Right hindlimb (tissue), 1 donor: ENCODE measurements at places on chromosomes 13 and 19.

- DNase-seq = no peak
Observed at GRCh38 chr13:20363603-20364002, 131.5 kb upstream of the GJB6 start.

- no peak for DNase-seq
Observed at GRCh38 chr13:79647533-79647932, 166.6 kb downstream of the NDFIP2 start.

- DNase-seq = no peak
Observed at GRCh38 chr13:66314911-66315310, 915.2 kb downstream of the PCDH9 start.

DNA sequence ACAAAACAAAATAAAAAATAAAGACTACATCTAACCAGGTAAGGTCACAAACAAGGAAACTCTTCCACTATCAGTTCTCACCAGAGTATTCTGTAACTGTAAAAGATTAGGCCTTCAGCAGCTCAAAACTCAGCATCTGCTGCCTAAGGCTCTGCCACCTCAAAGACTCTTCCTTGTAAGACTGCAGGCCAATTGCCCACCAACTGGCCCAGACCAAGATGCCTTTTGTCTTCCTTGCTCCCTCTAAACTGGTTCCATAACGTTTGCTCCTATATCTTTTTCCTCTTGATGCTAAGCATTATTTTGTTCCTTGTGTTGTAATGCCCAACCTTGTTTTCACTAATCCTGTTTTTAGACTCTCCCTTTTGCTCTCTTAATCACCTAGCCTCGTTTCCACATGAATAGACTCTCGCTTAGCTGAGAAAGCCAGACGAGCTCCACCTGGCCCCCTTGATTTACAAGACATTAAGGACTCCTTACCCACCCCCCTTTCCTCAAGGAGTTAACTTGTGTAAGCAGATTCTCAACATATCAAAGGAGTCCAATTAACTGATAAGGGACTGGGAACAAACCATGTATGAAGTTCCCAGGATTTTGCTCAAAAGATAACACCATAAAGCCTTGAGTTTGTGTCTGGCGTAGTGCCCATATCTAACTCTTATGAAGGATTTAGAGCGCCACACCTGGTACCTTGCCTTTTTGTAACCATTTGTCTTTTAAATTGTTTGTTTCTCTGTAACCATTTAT is 1.5 kb downstream of the ZNF814 start:
- DNase-seq = no peak

- no peak for DNase-seq
Observed at GRCh38 chr13:90709319-90709718, 638.2 kb upstream of the MIR17HG start.

- no peak for DNase-seq
Observed at GRCh38 chr13:75312884-75313520, 169.0 kb downstream of the TBC1D4 start.

DNA sequence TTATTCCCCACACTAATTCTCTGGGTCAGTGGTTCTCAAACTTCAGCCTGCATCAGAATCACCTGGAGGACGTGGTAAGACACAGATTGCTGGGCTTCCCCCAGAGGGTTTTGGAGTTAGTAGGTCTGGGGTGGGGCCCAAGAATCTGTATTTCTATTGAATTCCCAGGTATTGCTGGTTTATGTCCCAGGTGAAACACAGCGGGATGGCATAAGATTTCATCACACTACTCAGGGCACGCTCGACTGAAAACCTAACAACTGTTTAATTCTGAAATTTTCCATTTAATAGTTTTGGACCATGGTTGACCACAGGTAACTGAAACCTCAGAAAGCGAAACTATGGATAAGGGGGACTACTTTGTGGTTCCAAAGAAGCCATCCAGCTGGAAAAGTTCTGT is 6.5 kb downstream of the MLNR start:
- DNase-seq = no peak

GRCh38 chr19:41927497-41928192 is 604 bp downstream of the ERFL start:
- no peak for DNase-seq

DNA sequence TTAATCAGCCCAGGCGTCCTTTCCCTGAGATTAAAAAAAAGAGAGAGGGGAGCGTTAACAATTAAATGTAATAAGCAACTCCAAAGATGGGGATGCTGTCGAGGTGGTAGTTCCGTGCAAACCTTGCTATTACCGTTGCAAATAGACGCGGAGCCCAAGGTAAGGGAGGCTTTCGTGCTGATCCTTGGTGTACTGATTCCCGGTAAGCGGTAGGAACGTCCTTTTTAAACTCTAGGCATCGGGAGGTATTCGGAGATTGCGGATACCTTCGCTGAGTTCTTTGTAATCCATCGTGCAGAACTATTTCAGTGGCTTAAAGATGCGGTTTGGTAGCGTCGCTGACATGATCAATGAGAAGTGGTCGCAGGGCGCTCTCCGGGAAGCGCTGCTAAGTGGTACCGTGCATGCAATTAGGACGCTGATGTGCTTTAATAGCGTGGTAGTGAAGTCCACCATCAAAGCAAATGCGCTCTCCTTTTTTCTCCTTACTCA is 3.1 kb downstream of the SLITRK5 start:
- no peak for DNase-seq

DNA sequence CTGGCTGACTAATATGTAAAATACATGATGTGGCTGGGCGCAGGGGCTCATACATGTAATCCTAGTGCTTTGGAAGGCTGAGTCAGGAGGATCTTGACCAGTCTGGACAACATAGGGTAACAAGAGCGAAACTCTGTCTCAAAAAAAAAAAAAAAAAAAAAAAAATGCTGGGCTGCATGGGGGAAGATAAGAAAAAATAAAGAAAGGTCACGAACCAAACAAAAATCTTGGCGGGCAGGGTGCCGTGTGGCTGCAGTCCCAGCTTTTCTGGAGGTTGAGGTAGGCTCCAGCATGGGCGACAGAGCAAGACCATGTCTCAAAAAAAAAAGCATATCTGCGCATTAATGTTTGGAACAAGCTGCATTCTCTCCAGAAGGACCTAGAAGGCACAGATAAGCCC is 8.7 kb downstream of the RNASEH2A start:
- no peak for DNase-seq

- peak; percentile 84 for DNase-seq
Observed at GRCh38 chr19:42253245-42254088, 1.5 kb downstream of the ERF start.

DNA sequence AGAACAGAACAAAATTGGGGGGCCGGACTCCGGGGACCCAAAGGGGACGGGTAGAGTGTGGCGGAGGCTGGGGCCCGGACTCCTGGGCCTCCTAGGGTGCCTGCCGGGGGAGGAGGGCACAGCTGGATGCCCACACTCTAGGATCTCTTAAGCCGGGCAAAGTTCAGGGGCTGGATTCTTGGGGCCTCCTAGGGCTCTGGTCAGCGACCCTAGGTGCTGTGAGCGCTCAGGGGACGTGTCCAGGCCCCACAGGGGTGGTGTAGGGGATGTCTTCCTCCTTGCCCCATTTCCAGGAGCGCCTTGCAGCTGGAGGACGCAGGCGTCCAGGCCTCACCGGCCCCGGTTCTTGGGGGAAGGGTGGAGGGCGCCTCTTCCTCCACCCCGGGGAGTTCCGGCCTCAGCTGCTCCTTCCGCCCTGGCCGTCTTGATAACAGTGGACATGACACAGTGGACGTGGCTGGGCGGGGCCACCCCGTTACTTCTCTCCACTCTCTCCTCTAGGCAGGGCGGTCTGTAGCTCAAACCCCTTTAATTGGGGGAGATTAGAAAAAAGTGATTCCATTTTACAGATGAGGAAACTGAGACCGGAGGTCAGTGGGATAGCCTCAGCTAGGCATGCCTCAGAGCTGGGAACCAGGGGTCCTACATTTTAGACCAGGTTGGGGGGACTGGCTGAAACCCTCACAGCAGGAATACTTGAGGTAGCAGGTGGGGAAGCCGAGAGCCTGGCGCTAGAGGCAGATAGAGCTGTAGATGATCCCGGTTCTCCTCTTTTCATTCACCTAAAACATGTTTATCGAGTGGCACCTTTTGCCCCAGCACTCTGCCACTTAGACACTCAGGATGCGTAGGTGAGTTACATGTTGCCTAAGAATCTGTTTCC is 705 bp downstream of the STXBP2 start:
- DNase-seq = no peak

DNA sequence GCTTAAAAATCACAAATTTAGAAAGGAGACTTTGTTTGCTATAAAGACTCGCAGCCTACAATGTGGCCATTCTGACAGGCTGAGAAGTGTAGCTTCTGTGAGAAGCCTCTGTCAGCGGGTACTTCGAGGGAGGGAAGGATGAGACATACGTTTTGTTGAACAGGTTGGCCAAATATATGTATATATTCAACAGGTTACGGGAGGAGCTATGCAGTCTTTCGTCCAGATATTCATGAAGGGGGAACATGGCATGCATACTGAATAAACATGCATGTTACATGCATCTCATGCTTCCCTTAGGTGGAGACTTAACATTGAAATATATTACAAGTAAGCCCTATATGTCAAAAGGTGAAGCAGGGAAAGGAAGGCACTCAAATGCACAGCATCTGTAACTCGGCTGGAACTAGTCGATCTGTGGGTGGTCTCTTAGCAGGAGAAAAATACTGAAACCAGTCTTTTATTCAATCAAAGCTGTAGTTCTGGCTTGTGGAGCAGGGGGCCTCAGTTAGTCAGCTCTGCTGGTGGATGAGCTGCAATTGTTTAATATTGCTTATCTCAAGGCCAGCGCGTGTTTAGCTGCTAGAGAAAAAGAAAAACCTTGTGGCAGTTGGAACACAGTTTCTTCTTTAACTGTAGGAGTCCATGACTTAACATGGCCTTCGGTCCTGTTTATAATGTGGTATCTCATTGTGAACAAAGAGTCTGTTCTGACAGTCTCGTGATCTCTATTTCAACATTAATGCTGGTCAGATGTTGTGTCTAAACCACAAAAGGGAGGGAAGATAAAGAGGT is 94.3 kb downstream of the FAM216B start:
- DNase-seq = peak; percentile 51

GRCh38 chr13:49636705-49637104 is 8.4 kb downstream of the ARL11 start:
- no peak for DNase-seq

DNA sequence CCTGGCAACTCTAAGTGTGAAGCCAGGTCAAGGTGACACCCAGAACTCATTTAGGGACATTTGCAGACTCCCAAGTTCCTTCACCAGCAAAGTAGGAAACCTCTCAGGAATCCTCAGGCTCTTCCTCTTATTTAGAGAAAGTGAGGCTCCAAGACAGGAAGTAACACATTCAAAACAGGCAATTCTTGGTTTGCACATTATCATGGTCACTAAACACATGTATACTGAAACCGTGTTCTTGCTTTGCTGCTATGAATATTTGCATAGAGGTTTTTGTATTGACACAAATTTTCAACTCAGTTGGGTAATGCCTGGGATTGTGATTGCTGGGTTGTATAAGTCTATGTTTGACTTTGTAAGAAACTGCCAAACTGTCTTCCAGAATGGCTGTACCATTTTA is 13.2 kb upstream of the URI1 start:
- DNase-seq = no peak

- DNase-seq = no peak
Observed at GRCh38 chr19:5107432-5108122, 138.7 kb downstream of the KDM4B start.

- no peak for DNase-seq
Observed at GRCh38 chr19:7918615-7919421, 1.3 kb upstream of the SNAPC2 start.

GRCh38 chr13:45209229-45209628 is 8.4 kb upstream of the KCTD4 start:
- DNase-seq = no peak

GRCh38 chr13:50410921-50411746 is 395.9 kb downstream of the KCNRG start:
- no peak for DNase-seq

GRCh38 chr13:98260357-98261164 is 83.5 kb upstream of the RNF113B start:
- DNase-seq = no peak
